MG63 (cell line): ENCODE measurements at places on chromosomes 13 and 19.
A peak's percentile ranks its signal among the peaks of the same experiment; 100 is the strongest.

GRCh38 chr19:48703316-48703715 lies 7.5 kb downstream of the FUT2 start:
- DNase-seq, result no peak

DNA sequence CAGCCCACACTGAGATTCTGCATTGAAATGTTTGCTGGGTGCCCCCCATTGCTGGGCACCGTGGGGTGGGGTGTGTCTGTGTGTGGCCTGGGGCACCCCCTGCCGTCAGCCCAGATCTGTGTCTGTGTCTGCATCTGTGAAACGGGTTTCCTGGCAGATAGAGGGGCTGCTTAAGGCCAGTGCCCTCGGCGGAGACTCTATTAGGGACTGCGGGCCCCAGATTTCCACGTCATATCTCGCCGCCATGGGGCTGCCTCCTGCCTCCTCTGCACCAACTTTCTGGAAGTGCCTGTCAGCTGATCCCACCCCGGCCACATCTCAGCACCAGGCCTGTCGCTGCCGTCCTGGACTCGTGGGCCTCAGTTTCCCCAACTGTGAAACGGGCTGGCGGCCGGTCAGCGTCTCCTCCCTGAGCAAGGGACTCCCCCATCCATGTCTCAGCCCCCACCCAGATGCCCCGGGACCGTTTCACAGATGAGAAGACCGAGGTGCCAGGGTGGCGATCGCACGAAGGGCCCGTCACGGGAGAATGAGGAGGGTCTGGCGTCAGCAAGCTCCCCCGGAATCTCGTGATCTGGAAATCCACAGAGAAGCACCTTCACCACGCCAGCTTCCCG lies 21.4 kb downstream of the ARID3A start:
- DNase-seq, result no peak

DNA sequence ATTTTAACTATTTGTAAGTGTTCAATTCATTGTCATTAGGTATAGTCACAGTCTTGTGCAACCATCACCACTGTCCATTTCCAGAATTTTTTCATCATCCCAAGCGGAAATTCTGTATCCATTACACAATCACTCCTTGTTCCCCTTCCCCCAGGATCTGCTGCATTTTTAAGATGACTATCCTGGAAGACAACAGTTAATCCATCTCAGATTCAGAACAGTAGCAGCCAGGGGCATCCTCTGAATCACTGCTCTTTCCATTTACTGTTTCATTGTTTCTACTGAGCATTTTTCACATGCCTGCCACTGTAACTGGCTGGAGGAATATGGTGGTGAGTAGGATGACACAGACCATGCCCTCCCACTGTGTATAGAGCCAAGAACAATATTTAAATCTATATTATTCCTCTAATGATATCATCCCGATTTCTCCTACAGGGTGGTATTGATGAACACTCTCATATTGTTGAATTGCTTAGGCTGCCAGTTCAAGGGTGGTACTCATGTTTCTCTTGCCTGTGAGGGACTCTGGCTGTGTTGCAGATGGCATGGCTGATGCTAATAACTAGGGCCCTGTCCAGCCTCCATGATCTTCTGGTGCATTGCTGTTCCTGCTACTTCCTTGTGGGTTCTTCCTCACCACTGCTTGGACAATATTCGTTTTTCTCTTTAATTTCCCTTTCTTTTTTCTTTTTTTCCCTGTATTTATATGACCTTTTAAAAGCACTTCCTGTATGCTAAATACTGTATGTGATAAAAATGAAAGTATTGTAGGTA lies 59.0 kb downstream of the WDFY2 start:
- peak; percentile 83 for DNase-seq

GRCh38 chr13:30466358-30466714 lies 600 bp upstream of the HMGB1 start:
- peak; percentile 23 for DNase-seq

DNA sequence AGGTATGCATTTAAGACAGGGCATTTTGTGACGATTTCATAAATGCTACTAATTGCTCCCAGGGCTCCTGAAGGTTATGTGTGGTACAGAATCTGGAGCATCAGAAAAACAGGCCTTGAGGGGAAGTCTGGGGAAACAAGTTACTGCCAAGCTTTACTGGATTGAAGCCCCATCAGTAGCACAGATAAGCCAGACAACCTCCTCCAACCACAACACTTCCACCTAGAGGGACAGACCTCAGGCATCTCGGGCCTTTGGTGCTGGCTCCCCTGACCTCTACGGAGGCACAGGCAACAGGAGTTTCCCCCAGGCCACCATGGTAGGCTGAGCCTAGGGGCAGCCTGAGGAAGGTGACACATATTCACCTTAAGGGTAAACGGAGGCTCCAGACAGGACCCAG lies 54.1 kb downstream of the ABCC4 start:
- no peak for DNase-seq

GRCh38 chr19:5809053-5809452 lies 4.2 kb downstream of the NRTN start:
- DNase-seq, result no peak

DNA sequence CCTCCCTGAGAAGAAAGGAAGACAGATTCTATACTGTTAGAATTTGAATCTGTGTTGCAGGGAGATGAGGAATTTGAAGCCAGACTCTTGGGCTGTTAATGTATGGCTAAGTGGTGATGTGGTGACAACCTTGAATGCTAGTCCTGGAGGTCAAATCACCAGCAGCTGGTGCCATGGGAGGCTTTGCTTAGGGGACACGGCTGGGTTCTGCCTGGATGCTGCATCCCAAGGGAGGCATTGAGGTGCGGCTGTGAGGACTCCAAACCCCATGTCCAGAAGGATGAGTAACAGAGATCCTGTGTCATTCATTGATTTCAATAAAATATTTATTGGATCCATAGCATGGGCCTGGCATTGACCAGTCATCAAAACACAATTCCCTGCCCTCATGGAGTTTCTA lies 42.3 kb downstream of the RFX2 start:
- no peak for DNase-seq

DNA sequence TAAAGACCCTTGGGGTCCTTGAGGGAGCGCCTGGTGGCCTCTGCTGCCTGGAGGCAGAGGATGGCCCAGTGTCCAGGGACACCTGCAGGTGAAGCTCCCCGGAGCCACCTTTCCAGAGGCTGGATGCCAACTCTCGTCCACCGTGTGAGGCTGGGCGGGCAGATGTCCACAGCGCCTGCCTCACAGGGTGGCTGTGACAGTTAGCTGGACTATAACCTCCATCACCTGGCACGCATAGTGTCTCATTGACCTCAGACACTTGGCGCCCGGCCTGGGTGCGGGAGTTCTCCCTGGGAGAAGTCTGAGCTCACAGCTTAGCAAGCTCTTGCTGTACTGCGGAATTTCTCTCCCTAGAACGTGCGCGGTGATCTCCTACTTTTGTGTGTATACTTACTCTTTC lies 9.8 kb downstream of the BICRA start:
- DNase-seq, result peak; percentile 46

GRCh38 chr13:107211073-107211472 lies 643.1 kb upstream of the ARGLU1 start:
- peak; percentile 75 for DNase-seq

DNA sequence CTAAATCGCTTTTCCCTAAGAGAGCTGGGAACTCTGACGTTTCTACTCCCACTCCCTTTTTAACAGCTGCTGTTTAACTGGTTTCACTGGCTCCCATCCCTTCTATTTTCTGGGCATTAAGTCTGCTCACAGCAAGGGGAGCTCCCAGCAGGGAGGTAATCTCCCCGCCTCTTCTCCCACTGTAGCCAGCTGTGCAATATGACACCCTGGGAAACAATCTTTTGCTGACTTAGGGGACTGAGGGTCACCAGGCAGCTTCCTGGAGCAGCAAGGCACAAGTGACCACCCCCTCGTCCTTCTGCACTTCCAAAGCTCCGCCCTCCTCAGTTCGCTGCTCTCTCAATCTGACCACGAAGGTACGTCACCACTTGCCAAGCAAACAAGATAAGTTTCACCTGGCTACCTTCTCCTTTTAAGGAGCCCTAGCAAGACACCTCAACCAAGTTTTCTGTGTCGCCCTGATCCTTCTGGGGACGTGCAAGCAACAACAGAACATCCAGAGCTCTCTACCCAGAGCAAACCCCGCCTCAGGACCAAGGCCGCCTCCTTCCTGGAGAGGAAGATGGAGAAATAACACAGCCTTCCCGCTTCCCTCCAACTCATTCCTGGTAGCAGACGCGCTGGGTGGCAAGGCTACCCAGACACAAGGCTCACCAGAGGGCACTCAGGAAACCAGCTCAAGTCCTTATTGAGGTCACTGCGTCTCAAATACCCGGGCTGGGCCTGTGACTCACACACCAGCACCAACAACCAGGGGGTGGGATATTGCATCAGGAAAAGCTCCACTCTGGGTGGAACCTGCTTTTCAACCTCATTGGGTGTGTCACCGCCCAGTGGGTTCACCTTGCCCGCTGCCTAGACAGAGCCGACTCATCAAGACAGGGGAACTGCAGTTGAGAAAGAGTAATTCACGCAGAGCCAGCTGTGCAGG lies 92.4 kb downstream of the STK24 start:
- DNase-seq, result peak; percentile 96

DNA sequence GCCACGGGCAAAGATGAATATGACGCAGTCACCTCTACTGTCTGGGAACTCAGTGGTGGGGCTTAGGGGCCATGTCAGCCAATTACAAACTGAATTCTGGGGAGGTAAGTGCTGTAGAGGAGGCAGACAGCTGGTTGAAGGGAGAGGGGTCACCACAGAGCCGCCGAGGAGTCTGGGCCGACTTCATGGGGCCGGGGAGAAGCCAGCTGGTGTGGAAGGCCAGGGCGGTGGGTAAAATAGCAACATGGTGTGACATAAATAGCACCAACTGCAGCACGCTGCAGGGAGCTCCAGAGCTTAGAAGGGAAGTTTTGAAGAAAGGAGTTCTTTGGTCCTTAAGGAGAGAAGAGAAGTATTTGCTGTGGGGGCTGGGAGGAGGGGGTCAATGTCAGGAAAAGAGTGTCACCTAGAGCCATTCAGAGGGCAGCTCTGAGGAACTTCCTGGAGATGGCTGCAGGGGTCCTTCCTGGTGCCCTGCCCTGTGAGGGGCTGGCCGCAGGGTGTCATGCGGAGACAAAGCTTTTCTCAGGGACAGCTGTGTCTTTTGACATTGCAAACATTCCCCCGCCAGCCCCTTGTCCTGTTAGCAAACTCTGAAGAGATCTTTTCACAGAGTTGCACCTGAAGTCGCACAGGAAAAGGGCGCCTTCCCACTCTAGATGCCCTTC lies 6.4 kb downstream of the METTL21C start:
- no peak for DNase-seq

- DNase-seq, result no peak
These were observed 25.0 kb upstream of the C1QTNF9B start for GRCh38 chr13:23922005-23922932.

DNA sequence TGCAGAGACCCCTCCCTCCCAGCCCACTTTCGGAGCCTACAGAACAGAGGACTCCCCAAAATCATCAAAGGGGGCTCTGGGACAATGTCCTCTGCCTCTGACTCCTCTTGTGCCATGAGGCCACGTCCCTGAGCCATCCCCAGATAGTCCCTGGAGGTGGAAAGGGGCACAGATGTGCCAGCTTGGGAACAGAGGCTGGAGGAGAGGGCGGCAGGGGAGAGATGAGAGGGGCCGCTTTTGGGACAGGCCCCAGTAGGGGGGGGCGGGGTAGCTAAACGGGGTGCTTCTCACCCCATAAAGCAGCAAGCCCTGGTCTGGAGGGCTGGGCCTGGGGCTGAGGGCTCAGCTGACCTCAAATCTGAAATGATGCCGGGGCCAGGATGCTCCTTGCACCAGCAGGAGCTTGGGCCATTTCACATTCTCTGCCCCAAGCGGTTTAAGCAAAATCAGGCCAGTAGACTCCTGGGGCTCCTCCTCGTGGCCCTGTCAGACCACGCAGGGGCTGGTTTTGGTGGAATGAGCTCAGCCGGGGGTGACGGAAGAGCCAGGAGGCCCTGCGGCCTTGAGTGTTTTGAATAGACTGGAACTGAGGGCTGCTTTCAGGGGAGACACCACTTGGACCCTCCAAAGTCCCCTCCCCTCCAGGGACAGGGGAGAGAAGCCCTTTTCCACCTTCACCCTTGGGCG lies 27.1 kb downstream of the ONECUT3 start:
- DNase-seq, result no peak

DNA sequence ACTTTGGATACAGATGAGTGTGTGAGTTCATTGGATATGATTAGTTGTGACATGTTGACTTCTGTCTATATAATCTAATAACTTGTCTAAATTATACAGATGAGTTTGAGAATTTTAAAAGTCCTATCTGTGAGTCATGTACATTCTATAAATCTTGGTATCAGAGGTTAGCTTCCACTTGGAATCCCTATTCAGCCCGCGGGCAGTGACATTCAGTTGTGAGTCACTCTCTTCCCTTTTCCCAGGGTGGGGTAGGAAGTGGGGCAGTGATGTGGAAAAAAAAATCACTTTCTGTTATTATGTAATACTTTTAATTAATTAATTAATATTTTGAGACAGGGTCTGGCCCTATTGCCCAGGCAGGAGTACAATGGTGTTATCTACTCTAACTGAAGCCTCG lies 33.0 kb upstream of the ZNF808 start:
- no peak for DNase-seq

- no peak for DNase-seq
These were observed 3.6 kb upstream of the LIN7B start for GRCh38 chr19:49110567-49110966.

DNA sequence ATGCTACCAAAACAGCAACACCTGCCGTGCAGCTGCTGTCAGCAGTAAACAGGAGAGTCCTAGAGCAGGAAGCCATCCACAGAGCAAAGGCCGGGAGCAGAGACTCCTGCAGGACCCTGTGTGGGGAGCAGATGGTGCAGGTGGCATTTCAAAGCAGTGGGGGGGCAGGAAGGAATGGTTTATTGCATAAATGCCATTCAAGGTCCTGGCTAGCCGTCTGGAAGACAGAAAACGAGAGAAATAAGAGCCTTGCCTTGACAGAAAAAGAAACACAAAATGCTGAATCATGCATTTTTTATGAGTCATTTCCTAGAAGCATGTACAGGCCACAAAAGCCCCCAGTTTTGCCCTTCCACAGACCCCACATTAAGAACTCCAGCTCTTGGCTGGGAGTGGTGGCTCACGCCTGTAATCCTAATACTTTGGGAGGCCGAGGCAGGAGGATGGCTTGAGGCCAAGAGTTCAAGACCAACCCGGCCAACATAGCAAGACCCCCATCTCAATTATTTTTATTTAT lies 5.4 kb downstream of the RSPH6A start:
- DNase-seq, result no peak
